RWPE2 (cell line): ENCODE measurements at places on chromosomes 1 and 21.

GRCh38 chr21:41966041-41966833 lies 12.4 kb upstream of the C2CD2 start:
- DNase-seq: no peak

DNA sequence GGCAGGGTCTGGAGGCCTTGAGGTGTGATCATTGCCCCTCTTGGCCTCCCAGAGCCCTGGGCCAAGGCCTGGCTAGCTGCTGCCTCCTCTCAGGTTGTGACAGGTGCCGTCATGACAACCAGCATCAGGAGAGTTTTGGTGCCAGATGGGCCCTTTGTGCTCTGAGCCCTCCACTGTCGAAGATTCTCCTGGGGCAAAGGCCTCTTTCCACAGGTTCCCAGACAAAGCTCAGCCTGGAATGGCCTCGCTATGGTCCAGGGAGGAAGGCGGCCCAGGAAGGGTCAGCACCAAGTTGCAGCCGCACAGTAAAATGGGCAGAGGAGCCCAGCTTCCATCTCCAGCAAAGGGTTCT lies 78.4 kb downstream of the ALPL start:
- no peak for DNase-seq

- no peak for DNase-seq
Measured at GRCh38 chr1:243758647-243759046, 91.4 kb downstream of the AKT3 start.

GRCh38 chr1:36224537-36225282 lies 467 bp downstream of the THRAP3 start:
- DNase-seq: peak; percentile 77

DNA sequence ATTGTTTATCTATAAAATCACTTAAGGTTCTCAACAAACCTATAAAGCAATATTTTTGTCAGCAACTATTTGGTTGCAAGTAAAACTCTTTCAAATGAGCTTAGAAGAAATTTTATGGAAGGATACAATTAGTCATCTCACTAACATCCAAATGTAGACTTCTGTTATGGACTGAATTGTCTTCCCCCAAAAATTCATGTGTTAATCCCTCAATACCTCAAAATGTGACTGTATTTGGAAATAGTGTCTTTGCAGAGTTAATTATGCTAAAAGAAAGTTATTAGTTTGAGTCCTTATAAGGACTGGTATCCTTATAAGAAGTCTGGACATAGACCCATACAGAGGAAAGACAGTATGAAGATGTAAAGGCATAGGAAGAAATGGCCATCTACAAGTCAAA lies 357.8 kb upstream of the PRMT6 start:
- no peak for DNase-seq

GRCh38 chr21:15442743-15443469 lies 286.9 kb upstream of the USP25 start:
- no peak for DNase-seq
